ENCODE measurements at places on chromosomes 1 and 21.

- DNase-seq, result no peak
Observed at GRCh38 chr1:5297180-5297885, 642.9 kb downstream of the AJAP1 start.

DNA sequence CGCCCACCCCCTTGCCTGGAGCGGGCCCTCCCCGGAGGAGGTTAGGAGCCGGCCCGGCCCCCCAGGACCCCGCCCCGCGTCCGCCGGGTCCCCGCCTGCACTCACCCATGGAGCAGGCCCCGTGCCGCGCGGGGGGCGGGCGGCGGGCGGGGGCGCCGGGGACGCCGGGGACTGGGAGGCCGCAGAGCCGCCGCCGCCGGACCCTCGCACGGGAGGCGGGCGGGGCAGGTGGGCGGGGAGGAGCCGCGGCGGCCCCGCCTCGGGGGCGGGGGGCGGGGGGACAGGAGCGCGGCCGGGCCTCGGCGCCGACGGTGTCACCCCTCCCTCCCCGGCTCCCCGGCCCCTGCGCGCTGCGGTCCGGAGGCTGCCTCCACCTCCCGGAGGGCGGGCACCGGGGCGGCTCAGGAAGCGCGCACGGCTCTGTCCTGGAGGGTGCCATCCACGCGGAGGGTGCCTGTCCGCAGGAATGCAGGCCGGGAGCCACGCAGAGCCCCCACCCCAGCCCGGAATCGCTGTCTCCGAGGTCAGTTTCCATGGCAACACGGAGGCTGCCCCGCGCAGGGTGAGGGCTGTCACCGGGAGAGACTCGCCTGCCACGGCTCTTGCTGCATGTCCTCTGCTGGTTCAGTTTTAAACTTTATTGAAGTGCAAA is 5.9 kb upstream of the PLEKHG5 start:
- DNase-seq, result no peak

DNA sequence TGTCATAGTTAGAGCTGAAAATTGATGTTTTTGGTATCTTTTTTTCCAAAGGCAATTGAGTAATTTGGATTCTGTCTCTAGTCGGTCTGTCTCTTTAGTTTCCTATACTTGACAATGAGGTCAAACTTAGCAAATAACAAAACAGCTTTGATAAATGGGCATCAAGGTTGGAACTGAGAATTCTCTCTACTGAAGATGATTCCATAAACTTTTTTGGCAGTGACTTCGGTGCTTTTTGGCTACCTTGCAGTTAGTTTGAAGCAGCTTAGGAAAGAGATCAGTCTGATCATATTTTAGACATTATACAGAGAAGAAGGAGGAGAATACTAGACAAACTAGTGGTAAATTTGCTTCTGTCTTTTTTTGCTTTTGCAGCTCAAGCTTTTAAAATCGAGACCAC is 559 bp downstream of the VCAM1 start:
- DNase-seq, result no peak

- DNase-seq, result no peak
Observed at GRCh38 chr1:165853528-165854075, 26.2 kb downstream of the UCK2 start.

GRCh38 chr21:42533963-42534355 is 20.3 kb downstream of the SLC37A1 start:
- no peak for DNase-seq

Measured in Panc1 (cell line).